KG1 (cell line): ENCODE measurements at places on chromosomes 1 and 21.

DNA sequence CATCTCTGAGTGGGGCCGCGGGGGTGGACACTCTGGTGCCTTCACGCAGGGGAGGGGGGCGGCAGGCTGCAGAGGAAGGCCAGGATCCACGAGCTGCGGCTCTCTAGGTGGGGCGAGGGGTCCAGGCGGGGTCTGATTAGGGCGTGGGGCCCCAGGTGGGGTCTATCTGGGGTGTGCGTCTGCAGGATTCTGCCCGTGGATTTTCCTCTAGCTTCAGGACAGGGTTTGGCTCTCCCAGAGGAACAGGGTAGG, 6.3 kb downstream of the JMJD4 start:
- no peak for DNase-seq

- DNase-seq = no peak
Measured at GRCh38 chr1:13749543-13750341, 49.8 kb downstream of the PRDM2 start.

GRCh38 chr1:47181955-47182675, 7.7 kb downstream of the PDZK1IP1 start:
- no peak for DNase-seq

DNA sequence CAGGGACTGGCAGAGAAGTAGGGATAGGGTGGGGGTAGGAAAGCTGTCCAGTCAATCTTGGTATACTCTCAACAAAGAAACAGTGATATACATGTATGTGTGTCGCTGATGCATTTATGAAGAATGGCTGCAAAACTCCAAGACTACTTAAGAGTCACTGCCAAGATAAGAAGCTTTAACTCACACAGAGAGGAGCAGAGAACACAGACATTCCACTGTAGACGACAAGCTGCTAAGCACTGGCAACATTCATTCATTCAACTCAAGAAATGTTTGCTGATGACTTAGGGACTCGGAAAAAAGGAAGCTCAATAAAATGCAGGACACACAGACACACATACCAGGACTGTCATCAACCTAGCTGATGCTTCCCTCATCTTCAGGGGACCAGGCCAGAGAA, 5.5 kb downstream of the CTNNBIP1 start:
- no peak for DNase-seq
